ENCODE measurements at places on chromosomes 16 and 17.
A peak's percentile ranks its signal among the peaks of the same experiment; 100 is the strongest.

DNA sequence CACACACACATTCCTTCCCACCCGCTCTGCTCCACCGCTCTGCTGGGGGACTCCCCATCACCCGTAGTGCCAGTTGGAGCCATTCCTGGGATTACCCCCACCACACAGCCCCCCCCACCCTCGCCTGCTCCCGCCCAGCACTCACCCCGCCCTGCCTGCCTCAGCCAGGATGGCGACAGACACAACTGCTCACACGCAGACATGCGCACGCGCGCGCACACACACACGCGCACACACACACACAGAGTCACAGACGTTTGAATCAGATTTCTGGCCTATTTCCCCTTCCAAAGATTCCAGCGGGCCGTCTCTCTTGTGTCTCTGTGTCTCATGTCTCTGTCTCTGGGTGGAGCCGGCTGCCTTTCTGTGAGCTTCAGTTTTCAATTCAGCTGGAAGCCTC is 4.4 kb downstream of the CACNA1G start:
- DNase-seq, result peak; percentile 94

DNA sequence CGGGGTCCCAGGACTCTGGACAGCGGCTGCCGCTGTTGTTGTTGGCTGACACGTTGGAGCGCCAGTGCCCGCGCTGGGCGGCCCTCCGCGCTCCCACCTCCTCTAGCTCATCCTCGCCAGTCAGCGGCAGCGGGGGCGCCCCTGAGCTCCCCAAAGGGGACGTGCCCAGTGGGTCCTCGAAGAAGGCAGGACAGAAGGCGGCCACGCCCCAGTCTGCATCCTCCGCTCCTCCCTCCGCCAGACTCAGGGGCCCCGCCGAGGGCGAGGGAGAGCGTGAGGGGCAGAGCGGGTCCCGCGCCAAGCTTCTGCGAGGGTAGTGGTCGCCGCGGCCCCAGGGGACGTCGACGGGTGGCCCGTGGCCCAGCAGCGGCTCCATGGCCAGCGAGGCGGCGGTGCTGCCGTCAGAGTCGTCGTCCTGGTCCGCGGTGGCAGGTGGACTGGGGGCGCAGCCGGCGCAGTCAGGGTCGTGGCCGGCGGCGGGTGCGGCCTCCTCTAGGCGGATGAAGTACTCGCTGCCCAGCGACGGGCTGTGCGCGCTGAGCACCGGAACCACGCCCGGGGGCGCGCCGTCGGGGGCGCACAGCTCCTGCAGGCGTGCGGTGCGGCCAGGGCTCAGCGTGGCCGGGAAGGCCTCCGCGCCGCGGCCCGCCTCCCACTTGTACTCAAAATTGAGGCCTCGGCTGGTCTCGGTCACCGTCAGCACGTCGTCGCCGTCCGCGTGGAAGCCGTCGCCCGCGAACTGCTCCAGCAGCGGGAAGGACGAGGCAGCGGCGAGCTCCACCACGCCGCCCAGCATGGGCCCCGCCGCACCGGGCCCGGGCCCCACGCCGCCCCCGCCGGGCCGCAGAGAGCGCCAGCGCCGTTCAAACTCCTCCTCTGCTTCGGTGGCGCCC is 43.2 kb upstream of the PVALEF start:
- DNase-seq, result no peak

GRCh38 chr17:41434005-41434404 is 6.8 kb downstream of the KRT38 start:
- no peak for DNase-seq

- DNase-seq, result no peak
Measured at GRCh38 chr16:75727221-75727620, 931 bp upstream of the CPHXL start.

DNA sequence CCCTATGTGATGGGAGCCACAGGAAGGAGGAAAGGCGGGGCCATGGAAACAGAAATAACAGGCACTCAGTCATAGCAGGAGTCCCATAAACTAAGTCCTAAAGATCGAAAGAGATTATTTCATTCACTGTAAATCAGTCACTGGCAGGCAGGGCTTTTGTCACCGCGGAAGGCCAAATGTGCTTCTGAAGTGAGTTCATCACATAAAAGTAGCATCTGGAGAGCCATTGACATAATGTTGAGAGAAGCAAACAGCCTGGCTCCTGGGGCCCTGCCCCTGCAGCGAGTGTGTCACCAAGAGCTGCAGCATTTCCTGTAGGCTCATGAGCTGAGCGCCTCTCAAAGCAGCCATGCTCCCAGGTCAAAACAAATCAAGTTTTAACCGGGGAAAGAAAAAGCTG is 476.2 kb downstream of the HAPSTR1 start:
- peak; percentile 1 for DNase-seq

GRCh38 chr17:36130346-36130745 is 26.7 kb downstream of the CCL4 start:
- no peak for DNase-seq

GRCh38 chr16:67805718-67806427 is 487 bp downstream of the RANBP10 start:
- peak; percentile 13 for DNase-seq

GRCh38 chr17:55434721-55435120 is 13.1 kb upstream of the MMD start:
- DNase-seq, result no peak

- no peak for DNase-seq
Measured at GRCh38 chr16:71440669-71441347, 1.0 kb downstream of the TLE7 start.

DNA sequence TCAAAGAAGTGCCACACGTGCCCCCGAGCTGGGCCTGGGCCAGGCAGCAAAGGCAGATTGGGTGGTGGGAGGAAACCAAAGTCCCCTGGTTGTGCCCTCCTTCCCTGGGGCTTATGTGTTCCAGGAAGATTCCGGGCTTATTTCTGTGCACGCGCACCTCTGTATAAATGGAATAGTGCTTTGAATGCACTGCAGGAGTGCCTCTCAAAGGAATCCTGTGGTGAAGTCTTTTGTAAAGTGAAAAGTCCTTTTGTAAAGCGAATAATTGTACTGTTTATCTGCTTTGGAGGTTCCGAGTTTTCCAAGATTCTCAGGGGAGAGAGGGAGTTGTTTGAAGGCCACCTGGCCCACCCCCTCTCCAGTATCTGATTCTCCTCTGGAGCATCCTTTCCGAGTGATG is 26.8 kb downstream of the C17orf75 start:
- DNase-seq, result no peak

GRCh38 chr17:53724726-53725125 is 98.0 kb upstream of the KIF2B start:
- DNase-seq, result no peak

DNA sequence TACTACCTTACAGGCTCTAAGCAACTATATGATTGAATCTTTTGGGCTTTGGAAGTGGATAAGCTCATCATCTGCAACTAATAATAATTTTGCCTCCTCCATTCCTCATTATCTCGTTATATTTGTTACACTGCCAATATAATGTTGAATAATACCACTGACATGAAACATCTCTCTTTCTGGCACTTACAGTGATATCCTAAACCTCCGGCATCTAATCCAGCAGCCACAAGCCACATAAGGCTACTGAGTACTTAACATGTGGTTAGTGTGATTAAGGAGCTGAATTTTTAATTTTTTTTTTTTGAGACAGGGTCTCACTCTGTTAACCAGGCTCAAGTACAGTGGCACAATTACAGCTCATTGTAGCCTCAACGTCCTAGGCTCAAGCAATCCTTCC is 9.6 kb downstream of the CDC42EP4 start:
- DNase-seq, result no peak

DNA sequence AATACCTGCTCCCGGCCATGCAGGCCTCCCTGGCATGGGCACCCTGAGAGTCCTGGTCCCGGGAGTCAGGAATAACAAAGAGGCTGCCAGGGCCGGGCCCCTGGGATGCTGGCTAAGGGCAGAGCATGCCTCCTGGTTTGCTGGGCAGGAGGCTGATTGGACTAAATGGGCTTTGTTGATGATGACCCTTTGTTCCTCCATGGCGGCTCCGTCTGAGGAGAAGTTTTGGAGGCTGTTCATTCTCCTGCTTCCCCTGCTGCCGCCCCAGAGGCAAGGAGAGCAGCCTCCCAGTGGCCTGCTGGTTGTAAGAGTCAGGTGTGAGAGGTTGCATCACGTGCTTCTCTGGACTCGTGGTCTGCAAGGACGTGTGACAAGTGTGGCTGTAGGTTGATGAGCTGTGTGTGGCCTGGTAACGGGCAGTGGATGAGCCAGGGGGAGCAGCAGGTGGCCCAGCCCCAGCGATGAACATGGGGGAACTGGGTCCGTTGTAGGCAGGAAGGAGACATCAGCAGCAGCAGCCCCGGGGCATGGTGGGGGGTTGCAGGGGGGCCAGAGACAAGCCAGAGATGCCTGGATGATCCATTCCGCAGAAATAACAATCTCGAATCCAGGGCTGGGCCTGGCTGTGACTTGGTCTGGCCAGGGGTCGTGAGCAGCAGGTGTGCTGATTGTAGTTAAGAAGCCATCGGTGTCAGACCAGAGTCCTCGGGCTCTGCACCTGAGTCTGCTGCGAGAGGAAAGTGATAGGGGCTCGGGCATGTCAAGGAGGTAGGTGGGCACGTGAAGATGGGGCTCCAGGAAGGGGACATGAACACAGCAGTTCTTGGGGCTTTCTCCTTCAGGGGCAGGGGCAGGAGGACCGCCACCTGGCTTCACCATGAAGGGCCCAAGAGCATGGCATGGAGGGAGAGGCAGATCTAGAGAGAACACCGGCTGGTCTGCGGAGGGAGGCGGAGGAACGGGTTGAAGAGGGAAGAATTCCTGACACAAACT is 101.4 kb downstream of the TNFRSF13B start:
- DNase-seq, result no peak

- DNase-seq, result peak; percentile 58
Measured at GRCh38 chr16:1105888-1106620, 10.0 kb upstream of the C1QTNF8 start.

Data from lung (tissue), 17 donors.